ENCODE measurements at places on chromosomes 2 and 18. TPM values are rescaled to one million over a fixed set of nuclear protein-coding genes. Genes with fewer than 3 reads are reported as not detected.
A peak's percentile ranks its signal among the peaks of the same experiment; 100 is the strongest.

GRCh38 chr2:166700079-166700478 is 188.2 kb upstream of the XIRP2 start:
- no peaks in the 10 kb centered on the region for H3K36me3 ChIP-seq
- H3K4me3 ChIP-seq, result no peak overlapping the region

Gene GPR75
- 0.79 TPM for total RNA-seq

GRCh38 chr2:64137567-64137966 is 6.7 kb downstream of the PELI1 start:
- DNase-seq, result no peak
- no peaks in the 10 kb centered on the region for H3K36me3 ChIP-seq

- DNase-seq, result no peak
- H3K4me1 ChIP-seq, result no peaks in the 10 kb centered on the region
- no peaks in the 10 kb centered on the region for H3K36me3 ChIP-seq
These were observed 29.6 kb upstream of the DSC3 start for GRCh38 chr18:31072175-31072574.

- no peak for DNase-seq
- no peak overlapping the region for H3K27ac ChIP-seq
- H3K36me3 ChIP-seq, result no peaks in the 10 kb centered on the region
- no peaks in the 10 kb centered on the region for H3K27me3 ChIP-seq
These were observed 297.0 kb upstream of the NXPH2 start for GRCh38 chr2:139077099-139077737.

- DNase-seq, result no peak
- no peaks in the 10 kb centered on the region for H3K27me3 ChIP-seq
- peaks cover 55% of the 10 kb centered on the region for H3K36me3 ChIP-seq
These were observed 154.2 kb downstream of the ATAD2B start for GRCh38 chr2:23772684-23773083.

- no peak overlapping the region for H3K27ac ChIP-seq
- no peak for DNase-seq
- H3K27me3 ChIP-seq, result peaks cover 32% of the 10 kb centered on the region
- H3K4me1 ChIP-seq, result peaks cover 13% of the 10 kb centered on the region
- H3K4me3 ChIP-seq, result peak overlapping the region; percentile 57
These were observed 12.4 kb downstream of the KIF5C start for GRCh38 chr2:148887350-148888002.

DNA sequence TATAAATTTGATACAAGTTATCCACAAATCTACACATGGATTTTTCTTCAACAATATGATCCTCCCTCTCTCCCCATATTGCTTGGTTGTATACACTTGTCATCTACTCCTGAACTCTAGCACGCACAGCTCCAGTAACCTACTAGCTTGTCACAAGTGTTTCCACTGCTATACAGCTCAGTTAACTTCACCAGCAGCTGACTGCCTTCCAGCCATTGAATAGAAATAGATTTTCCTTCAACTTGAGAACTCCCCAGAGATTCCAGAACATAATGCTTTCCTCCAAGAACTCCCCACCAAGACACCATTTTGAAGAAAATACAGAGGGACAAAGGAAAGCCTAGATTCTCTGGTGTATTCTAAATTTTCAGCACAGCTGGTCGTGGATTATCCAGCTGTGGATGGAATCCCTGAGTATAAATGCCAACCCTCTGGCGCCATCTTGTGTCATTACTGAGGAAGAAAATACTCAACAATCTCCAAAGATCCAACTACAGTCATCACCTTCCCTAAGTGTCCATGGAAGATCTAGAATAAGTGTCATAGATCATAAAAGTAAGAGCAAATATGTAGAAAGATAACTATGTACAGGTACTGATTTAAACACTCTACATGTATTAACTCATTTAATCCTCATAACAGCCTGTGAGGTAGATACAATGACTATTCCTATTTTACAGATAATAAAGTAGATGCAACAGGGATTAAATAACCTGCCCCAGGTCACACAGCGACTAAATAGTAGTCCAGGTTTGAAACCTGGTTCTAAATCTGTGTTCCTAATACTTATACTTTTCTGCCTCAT is 156.7 kb downstream of the ARHGAP28 start:
- H3K27ac ChIP-seq, result no peak overlapping the region
- no peak for DNase-seq
- no peak overlapping the region for H3K4me3 ChIP-seq
- H3K36me3 ChIP-seq, result no peaks in the 10 kb centered on the region
- H3K4me1 ChIP-seq, result peaks cover under 1% of the 10 kb centered on the region

- peaks cover 13% of the 10 kb centered on the region for H3K36me3 ChIP-seq
- H3K27ac ChIP-seq, result no peak overlapping the region
- no peak for DNase-seq
- no peak overlapping the region for H3K4me3 ChIP-seq
These were observed 65.8 kb downstream of the MEMO1 start for GRCh38 chr2:31944828-31945571.

DNA sequence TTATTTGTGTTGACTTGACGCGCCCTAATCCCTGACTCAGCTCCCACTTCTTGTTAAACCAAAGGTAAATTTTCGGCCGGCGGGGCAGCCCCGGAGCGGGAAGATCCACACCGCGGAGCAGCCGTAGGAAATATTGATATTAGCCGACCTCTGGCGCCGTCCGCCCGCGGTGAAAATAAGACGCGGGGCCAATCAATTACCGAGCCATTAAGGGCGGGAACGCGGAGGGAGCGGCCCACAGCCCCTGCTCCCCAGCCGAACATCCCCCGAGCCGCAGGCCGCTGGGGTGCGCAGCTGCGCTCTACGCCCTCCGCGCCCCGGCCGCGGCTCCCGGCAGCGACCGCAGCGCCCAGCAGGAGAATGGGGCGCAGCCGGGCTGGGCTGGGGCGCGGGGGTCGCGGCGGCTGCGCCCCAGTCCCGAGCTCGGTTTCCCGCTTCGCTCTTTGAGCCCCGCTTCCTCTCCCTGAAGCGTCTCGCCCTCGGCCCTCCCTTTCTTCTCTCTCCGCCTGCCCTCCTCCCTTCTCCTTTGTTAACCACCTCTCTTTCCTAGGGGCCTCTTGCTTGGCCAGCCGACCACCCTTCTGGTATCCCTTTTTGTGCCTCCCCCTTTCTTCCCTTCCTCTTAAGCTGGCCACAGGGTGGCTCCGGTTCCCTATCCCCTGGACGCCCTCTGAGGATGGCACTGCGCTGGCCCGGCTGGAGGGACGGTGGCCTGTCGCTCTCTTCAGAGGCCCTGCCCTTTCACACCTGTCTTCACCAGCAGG is 40.9 kb downstream of the CELF4 start:
- H3K27ac ChIP-seq, result no peak overlapping the region
- H3K4me3 ChIP-seq, result no peak overlapping the region
- no peaks in the 10 kb centered on the region for H3K36me3 ChIP-seq
- no peak for DNase-seq
- H3K27me3 ChIP-seq, result peaks cover 62% of the 10 kb centered on the region

Measured in psoas muscle (tissue), 8 donors.